Breast epithelium (tissue), 4 donors: ENCODE measurements at places on chromosomes 6 and 20. TPM values are rescaled to one million over a fixed set of nuclear protein-coding genes. Genes with fewer than 3 reads are reported as not detected.
A peak's percentile ranks its signal among the peaks of the same experiment; 100 is the strongest.

Gene ATP9A
- 50.8 TPM for total RNA-seq

Gene NMBR
- total RNA-seq: not detected

Gene PTPN1
- total RNA-seq: 23.8 TPM

Gene MUC22
- not detected for total RNA-seq

Gene BIRC7
- total RNA-seq: not detected

Gene MACROD2
- 6.7 TPM for total RNA-seq

Gene SLC35A1
- total RNA-seq: 20.3 TPM

Gene RIN2
- total RNA-seq: 114 TPM

Gene TBX18
- 20.6 TPM for total RNA-seq

Gene PSMF1
- 75.1 TPM for total RNA-seq

Gene PRPH2
- not detected for total RNA-seq

Gene CFB
- 177 TPM for total RNA-seq

Gene TUBB2B
- total RNA-seq: 7.3 TPM

Gene LY6G6F
- total RNA-seq: not detected

Gene RPS6KA2
- total RNA-seq: 56.4 TPM

GRCh38 chr6:35058865-35059522 is 82.1 kb downstream of the TCP11 start:
- no peak for DNase-seq
- no peak overlapping the region for H3K4me3 ChIP-seq
- H3K27me3 ChIP-seq: no peaks in the 10 kb centered on the region
- no peaks in the 10 kb centered on the region for H3K4me1 ChIP-seq
- no peak overlapping the region for H3K27ac ChIP-seq

- no peaks in the 10 kb centered on the region for H3K4me1 ChIP-seq
- H3K27ac ChIP-seq: no peak overlapping the region
- no peaks in the 10 kb centered on the region for H3K27me3 ChIP-seq
- peaks cover 17% of the 10 kb centered on the region for H3K36me3 ChIP-seq
- no peak overlapping the region for H3K4me3 ChIP-seq
Measured at GRCh38 chr20:17947474-17947815, 21.1 kb downstream of the SNX5 start.

- no peak overlapping the region for H3K4me3 ChIP-seq
- H3K27me3 ChIP-seq: no peaks in the 10 kb centered on the region
- H3K4me1 ChIP-seq: no peaks in the 10 kb centered on the region
- no peaks in the 10 kb centered on the region for H3K36me3 ChIP-seq
Measured at GRCh38 chr6:48113130-48113529, 2.1 kb upstream of the PTCHD4 start.

GRCh38 chr20:50932016-50932485 is 814 bp upstream of the ADNP start:
- no peaks in the 10 kb centered on the region for H3K36me3 ChIP-seq
- peak overlapping the region; percentile 99 for H3K27ac ChIP-seq
- no peaks in the 10 kb centered on the region for H3K4me1 ChIP-seq

DNA sequence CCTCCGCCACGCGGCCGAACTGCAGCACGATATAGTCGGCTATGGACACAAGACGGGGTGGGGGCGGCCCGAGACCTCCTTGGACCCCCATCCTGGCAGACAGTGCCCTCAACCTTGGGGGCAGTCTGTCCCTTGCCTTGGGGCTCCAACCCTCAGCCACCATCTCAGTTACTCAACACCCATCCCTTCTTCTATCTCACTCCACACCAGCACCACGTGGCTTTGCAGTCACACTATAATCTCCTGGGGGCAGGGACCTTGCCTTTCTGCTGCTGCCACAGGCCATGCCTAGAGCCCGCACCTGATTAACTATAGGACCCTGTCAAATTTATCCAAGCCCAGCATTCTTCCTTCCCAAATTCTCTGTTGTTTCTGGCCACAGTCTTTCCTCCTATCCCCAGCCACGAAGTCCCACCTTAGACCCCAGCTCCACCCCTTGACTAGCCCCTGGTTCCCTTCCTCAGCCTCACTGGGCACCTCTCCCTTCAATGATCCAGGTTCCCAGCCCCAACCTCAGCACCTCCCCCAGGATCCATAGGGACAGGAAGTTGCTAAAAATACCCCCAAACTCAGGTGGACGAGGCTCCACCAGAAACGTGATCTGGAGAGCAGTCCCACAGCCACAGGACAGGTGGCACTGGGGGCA is 1.7 kb upstream of the TEAD3 start:
- H3K36me3 ChIP-seq: no peaks in the 10 kb centered on the region
- no peaks in the 10 kb centered on the region for H3K27me3 ChIP-seq
- H3K4me1 ChIP-seq: peaks cover 7% of the 10 kb centered on the region
- peak overlapping the region; percentile 98 for H3K27ac ChIP-seq
- DNase-seq: no peak

DNA sequence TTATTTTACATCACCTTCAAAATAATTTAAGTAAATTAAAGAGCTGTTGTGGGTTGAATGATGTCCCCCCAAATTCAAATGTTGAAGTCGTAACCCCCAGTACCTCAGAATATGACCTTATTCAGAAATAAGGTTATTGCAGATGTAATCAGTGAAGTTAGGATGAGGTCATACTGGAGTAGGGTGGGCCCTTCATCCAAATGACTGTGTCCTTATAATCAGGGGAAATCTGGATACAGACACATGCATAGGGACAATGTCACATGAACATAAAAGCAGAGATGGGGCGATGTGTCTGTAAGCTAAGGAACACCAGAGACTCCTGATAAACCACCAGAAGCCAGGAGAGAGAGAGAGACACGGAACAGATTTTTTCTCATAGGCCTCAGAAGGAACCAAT is 13.3 kb upstream of the IL20RA start:
- no peaks in the 10 kb centered on the region for H3K27me3 ChIP-seq
- no peaks in the 10 kb centered on the region for H3K36me3 ChIP-seq
- H3K4me3 ChIP-seq: no peak overlapping the region

GRCh38 chr6:108168501-108169463 is 3.0 kb downstream of the NR2E1 start:
- H3K27ac ChIP-seq: no peak overlapping the region
- peaks cover 37% of the 10 kb centered on the region for H3K4me1 ChIP-seq
- no peaks in the 10 kb centered on the region for H3K36me3 ChIP-seq

- DNase-seq: peak; percentile 33
- H3K27me3 ChIP-seq: no peaks in the 10 kb centered on the region
- H3K4me3 ChIP-seq: no peak overlapping the region
- H3K27ac ChIP-seq: peak overlapping the region; percentile 59
- no peaks in the 10 kb centered on the region for H3K36me3 ChIP-seq
Measured at GRCh38 chr6:81767163-81767891, 14.8 kb upstream of the TENT5A start.

GRCh38 chr6:81933608-81934051 is 181.1 kb upstream of the TENT5A start:
- DNase-seq: no peak
- no peaks in the 10 kb centered on the region for H3K27me3 ChIP-seq
- no peaks in the 10 kb centered on the region for H3K36me3 ChIP-seq
- H3K27ac ChIP-seq: no peak overlapping the region
- H3K4me3 ChIP-seq: no peak overlapping the region
- H3K4me1 ChIP-seq: no peaks in the 10 kb centered on the region

DNA sequence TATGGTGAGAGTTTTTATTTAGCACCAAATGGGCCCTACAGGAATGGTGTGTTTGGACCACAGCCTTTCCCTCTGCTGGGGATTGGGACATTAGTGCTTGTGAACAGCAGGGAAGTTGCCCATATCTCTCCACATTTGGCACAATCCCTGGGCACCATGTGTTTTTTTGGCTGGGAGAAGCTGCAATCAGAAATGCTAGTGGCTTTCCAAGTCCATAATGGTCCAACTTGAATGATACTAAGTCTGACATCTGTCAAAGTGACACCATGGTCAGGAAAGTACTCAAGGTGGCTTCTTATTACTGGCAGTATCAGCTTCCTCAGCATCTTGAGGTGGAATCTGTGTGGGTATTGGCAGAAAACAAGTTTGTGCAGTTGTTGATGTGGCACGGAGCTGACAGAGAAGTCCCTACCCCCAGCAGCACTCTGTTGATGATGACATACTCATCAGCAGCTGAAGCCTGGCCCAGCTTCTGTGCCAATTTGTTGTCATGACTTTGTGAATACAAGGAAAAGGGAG is 53.0 kb downstream of the SASH1 start:
- no peak for DNase-seq
- H3K36me3 ChIP-seq: no peaks in the 10 kb centered on the region
- H3K27ac ChIP-seq: peak overlapping the region; percentile 65
- no peaks in the 10 kb centered on the region for H3K27me3 ChIP-seq
- no peak overlapping the region for H3K4me3 ChIP-seq
- H3K4me1 ChIP-seq: peaks cover 6% of the 10 kb centered on the region

- no peaks in the 10 kb centered on the region for H3K27me3 ChIP-seq
- peak overlapping the region; percentile 84 for H3K27ac ChIP-seq
- no peaks in the 10 kb centered on the region for H3K4me1 ChIP-seq
- no peak overlapping the region for H3K4me3 ChIP-seq
- H3K36me3 ChIP-seq: no peaks in the 10 kb centered on the region
- no peak for DNase-seq
Measured at GRCh38 chr6:132132924-132133639, 181.9 kb upstream of the CCN2 start.

GRCh38 chr20:47243532-47244305 is 112.8 kb downstream of the ZMYND8 start:
- H3K36me3 ChIP-seq: peaks cover 9% of the 10 kb centered on the region
- H3K27ac ChIP-seq: no peak overlapping the region
- no peaks in the 10 kb centered on the region for H3K4me1 ChIP-seq
- no peak overlapping the region for H3K4me3 ChIP-seq
- no peaks in the 10 kb centered on the region for H3K27me3 ChIP-seq

DNA sequence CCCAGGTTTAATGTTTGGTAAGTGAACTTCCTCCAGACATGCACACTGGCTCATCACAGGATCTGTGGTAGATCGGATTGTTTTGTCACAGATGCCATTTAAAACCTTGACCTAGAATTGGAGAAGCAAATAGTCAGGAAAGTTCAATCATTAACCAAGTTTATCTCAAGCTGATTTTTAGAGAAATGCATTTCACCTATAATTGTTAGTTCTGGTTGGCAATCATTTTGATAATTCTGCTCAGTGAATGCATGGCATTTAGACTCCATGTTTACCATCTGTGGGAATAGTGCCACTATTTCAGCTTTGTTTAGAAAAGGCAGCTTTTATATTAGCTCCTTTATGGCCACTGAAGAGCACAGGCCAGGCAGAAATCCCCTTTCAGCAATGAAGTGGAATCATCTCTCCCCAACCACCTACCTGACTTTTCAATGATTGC is 73.9 kb upstream of the IPCEF1 start:
- no peaks in the 10 kb centered on the region for H3K27me3 ChIP-seq
- H3K4me3 ChIP-seq: no peak overlapping the region
- no peak overlapping the region for H3K27ac ChIP-seq
- no peaks in the 10 kb centered on the region for H3K4me1 ChIP-seq
- DNase-seq: no peak
- no peaks in the 10 kb centered on the region for H3K36me3 ChIP-seq

DNA sequence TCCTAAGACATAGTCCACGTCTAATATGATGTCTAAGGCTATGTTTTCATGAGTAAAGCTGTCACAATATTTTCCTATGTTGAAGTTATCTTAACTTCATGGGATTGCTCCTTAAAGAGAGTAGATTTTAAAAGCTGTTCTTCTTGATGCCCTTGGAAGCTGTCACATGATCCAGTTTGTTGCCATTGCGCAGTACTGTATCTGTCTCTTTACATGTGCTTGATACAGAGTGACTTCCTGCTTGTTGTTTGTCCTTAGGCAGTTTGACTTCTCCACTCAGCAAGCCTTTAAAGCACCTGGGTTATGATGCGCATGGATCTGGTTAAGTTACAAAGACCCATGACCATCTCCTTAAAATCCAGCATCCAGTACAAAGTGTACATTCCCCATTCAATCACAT is 85.4 kb downstream of the CDYL start:
- H3K27ac ChIP-seq: no peak overlapping the region
- H3K4me1 ChIP-seq: no peaks in the 10 kb centered on the region
- no peak for DNase-seq
- no peaks in the 10 kb centered on the region for H3K27me3 ChIP-seq

GRCh38 chr20:37850724-37851355 is 52.1 kb upstream of the VSTM2L start:
- no peaks in the 10 kb centered on the region for H3K27me3 ChIP-seq
- no peak overlapping the region for H3K27ac ChIP-seq
- H3K4me3 ChIP-seq: no peak overlapping the region
- no peaks in the 10 kb centered on the region for H3K36me3 ChIP-seq
- no peak for DNase-seq

DNA sequence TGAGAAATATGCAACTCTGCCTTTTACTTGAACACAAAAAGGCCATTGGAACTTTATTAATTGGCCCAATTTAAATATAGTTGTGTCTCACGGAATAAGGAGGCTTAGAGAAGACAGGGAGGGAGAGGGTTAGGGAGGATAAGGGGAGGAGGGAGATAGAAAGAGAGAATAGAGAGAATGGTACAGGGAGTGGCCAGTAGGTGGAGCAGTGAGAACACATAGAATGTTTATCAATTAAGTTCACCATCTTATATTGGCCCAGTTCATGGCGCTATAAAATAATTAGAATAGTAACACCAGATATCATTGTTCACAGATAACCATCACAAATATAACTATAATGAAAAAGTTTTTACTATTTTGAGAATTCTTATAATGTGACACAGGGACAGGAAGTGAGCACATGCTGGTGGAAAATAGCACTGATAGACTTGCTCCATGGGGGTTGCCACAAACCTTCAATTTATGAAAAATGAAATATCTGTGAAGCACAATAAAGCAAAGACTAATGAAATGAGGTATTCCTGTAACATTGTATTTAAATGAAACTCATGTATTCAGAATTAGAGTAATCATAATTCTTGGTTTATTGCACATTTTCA is 374.1 kb upstream of the MANEA start:
- H3K27me3 ChIP-seq: no peaks in the 10 kb centered on the region
- H3K4me1 ChIP-seq: no peaks in the 10 kb centered on the region
- DNase-seq: no peak
- no peak overlapping the region for H3K27ac ChIP-seq
- no peak overlapping the region for H3K4me3 ChIP-seq
